Panc1 (cell line): ENCODE measurements at places on chromosomes 11 and 22.

DNA sequence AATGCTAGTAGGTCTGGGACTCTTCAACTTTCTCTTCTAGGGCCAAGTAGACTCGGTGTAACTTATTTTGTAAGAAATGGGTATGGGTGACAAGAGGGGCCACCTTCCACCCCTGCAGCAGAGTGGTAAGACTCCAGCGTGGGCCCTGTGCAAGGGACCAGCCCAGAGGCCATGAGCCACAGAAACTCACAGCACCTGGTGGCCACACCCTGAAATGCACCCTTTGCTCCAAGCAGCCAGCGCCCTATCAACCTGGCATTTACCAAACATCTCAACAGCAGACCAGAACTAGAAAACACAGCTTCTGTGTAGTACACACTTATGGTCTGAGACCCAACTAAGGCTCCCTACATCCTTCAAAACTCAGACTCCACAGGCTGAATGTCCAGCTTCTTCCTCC, 5.7 kb downstream of the CDCA5 start:
- peak; percentile 58 for DNase-seq

DNA sequence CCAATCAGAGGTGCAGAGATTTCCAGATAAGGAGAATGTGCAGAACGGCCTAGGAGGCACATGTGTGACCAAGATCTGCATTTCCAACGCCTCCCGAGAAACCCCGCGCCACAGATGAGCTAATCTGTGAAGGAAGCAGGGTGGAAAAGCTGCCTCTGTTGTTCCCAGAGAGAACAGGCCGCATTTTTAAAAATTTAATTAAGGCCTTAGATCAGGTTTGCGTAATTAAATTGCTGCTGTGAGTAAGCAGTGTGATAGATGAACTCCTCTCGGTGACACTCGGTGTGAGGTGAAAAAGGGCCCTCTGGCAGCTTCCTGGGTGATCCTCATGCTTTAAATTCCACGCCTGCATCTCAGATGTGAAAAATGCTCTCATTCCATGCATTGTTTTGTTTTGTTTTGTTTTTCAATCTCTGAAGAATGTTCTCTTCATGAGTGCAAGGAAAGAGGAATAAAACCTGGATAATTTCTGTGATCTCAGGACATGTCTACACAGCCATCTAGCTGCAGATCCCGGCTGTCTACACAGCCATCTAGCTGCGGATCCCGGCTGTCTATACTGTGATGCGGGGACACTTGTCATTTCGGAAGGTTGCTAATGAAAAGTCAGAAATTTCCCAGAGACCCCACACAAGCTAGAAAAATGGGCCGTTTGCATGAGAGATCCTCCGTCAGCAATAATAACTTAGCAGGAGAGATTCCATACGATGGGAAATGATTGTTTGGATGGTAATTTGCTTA, 1398.9 kb downstream of the BRD1 start:
- DNase-seq, result no peak

GRCh38 chr11:99803501-99803900, 782.8 kb downstream of the CNTN5 start:
- no peak for DNase-seq

- DNase-seq, result peak; percentile 13
These were observed 365.7 kb upstream of the CADM1 start for GRCh38 chr11:115869780-115870431.

DNA sequence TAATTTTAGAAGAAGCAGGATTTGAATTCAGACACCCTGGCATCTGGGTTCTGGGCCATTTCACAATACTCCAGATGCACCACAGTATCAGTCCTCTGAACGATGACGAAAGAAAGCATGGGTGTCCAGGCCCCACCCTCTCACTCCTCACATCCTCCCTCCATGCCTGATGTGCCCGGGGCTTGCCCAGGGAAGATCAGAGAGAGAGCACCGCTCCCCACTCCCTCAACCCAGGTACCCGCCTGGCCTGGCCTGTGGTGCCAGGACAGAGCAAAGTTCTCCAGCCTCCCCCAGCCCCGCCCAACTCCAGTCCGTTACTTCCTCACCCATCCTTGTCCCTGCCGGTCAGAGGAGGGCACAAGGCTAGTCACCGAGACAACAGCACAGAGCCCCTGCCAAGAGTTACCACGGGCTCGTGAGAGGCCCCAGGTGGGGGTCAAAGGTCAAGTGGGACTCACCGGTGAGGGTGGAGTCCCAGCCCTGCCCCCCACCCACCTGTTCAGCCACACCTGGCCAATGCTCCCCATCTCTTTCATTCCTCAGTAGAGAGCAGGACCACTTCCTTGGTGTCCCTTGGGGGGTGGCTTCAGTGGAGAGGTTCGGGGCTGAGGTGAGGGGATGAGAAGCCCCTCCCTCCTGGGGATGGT, 8.1 kb downstream of the BCL9L start:
- no peak for DNase-seq

GRCh38 chr11:76208438-76209374, 2.4 kb upstream of the WNT11 start:
- no peak for DNase-seq

GRCh38 chr11:90700789-90701439, 478.1 kb upstream of the CHORDC1 start:
- DNase-seq, result no peak

GRCh38 chr11:77560605-77561004, 29.1 kb upstream of the AQP11 start:
- no peak for DNase-seq
